ENCODE measurements at places on chromosomes 2 and 18.

DNA sequence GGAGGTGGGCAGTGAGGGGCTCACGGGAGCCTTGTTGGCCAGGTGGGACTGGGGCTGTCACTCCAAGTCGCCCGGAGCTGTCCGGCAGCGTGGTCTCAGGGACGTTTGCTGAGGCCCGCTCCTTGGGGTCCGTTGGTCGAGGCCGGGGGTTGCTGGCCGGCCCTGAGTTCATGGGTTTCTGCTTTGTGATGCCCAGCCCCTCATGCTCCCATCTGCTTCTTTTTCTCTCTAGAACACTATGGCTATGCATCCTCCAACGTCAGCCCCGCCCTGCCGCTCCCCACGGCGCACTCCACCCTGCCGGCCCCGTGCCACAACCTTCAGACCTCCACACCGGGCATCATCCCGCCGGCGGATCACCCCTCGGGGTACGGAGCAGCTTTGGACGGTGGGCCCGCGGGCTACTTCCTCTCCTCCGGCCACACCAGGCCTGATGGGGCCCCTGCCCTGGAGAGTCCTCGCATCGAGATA is 14.5 kb downstream of the NFATC1 start:
- DNase-seq: peak; percentile 87
- H3K36me3 ChIP-seq: peaks cover 14% of the 10 kb centered on the region
- no peak overlapping the region for H3K4me3 ChIP-seq
- no peaks in the 10 kb centered on the region for H3K4me1 ChIP-seq
- H3K27me3 ChIP-seq: no peaks in the 10 kb centered on the region
- H3K27ac ChIP-seq: no peak overlapping the region

DNA sequence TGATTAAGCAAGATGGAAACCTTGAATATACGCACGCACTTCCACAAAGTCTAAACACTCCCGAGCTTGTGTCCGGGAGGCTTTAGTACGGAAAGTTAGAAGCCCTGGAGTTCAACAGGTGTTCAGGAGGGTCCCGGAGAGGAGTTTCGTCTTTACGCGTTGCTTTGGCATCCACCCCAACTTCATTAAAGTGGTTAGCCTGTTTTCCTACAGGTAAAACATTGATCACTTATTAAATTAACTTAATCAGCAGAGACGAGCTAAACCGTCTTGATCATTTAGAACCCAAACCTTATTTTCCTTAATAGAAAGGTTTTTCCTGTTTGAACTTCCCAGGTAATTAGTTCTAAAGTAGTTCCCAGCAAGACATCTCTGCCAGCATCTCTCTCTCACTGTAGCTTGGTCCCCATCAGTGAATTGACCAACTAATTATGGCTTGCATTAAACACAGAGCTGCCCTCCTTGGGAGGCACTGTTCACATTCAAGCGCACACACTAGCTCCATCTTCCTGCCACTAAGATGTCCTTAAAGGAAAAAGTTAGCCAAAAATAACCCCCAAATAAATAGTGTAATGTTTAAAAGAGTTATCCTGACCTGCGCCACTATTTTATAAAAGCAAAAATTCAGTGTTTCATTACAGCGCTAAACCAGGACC is 1.4 kb downstream of the NPAS2 start:
- H3K4me1 ChIP-seq: peaks cover 48% of the 10 kb centered on the region
- peak overlapping the region; percentile 62 for H3K27ac ChIP-seq
- H3K4me3 ChIP-seq: peak overlapping the region; percentile 70
- DNase-seq: no peak
- H3K27me3 ChIP-seq: no peaks in the 10 kb centered on the region
- no peaks in the 10 kb centered on the region for H3K36me3 ChIP-seq

DNA sequence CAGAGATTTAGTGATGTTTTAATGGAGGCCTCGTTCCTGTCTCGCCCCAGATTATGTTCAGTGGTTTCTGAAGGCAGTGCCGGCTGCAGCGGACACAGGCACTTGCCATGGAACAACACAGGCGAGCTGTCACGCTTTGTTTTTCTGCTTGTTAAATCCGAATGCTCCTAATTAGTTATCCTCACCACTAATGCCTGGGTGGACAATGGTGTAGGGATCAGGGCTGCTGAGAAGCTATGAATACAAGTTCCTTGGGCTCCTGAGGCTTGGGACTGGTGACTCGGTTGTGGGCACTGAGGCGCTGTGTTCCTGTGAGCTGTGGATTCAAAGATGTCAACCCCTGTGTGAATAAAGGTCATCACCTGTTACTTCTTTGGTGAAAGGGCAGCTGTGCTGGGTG is 123.5 kb downstream of the PLEKHM3 start:
- peaks cover 2% of the 10 kb centered on the region for H3K36me3 ChIP-seq
- no peak overlapping the region for H3K4me3 ChIP-seq
- H3K27me3 ChIP-seq: no peaks in the 10 kb centered on the region
- no peak overlapping the region for H3K27ac ChIP-seq

DNA sequence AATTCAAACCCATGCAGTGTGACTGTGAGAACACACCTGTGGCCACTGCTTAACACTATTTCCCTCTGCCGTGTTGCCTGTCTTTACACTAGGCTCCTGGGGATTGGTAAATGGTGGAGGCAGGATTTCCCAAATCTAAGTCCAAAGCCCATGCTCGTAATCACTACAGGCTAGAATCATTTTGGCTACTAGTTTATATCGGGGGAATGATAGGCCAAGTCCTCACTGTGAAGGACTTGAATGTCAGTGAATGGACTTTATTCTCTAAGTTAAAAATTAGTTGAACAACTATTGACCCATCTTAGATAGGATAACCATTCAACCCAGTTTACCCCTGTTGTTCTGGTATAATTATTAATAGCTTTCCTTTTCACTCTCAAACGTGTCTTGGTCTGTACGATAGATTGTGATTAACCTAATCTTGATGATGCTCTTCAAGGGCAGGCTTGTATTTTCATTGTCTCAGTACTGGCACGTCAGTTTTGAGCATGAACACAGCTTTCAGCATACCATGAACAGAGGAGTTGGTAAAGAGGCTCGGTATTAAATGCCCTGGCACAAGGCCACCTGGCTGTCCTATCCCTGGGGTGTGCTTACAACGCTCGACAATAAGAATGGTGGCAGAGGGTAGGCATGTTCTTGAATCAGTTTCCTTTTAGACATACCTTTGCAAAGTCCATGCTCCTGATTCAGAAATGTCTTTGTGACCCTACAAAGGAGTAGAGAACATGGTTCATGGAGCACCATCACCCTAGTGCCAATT is 148.8 kb downstream of the RTN4 start:
- peaks cover 24% of the 10 kb centered on the region for H3K4me1 ChIP-seq
- H3K27me3 ChIP-seq: peaks cover 2% of the 10 kb centered on the region
- no peak overlapping the region for H3K4me3 ChIP-seq
- no peaks in the 10 kb centered on the region for H3K36me3 ChIP-seq
- H3K27ac ChIP-seq: no peak overlapping the region

- peaks cover 20% of the 10 kb centered on the region for H3K4me1 ChIP-seq
- H3K4me3 ChIP-seq: no peak overlapping the region
- H3K36me3 ChIP-seq: no peaks in the 10 kb centered on the region
- H3K27me3 ChIP-seq: peaks cover 5% of the 10 kb centered on the region
Measured at GRCh38 chr18:75439348-75439747, 11.8 kb upstream of the SMIM21 start.
